ENCODE measurements at places on chromosomes 1 and 21. TPM values are rescaled to one million over a fixed set of nuclear protein-coding genes. Genes with fewer than 3 reads are reported as not detected.

Gene ZNF683
- not detected for total RNA-seq

Gene FMN2
- total RNA-seq = not detected

Gene RBP7
- total RNA-seq = not detected

Gene CYP4A22
- not detected for total RNA-seq

Gene TFAP2E
- total RNA-seq = 0.18 TPM

Gene SPATA17
- not detected for total RNA-seq

Gene KCNN3
- total RNA-seq = 0.85 TPM

Gene TNFRSF8
- not detected for total RNA-seq

Gene OR10J1
- total RNA-seq = not detected

Gene TBX19
- total RNA-seq = 2.3 TPM

Gene DMRTA2
- total RNA-seq = not detected

Gene CFHR3
- not detected for total RNA-seq

Gene OR2T35
- total RNA-seq = not detected

Gene B3GALT2
- total RNA-seq = not detected

Gene SMIM12
- total RNA-seq = 54.7 TPM

Gene SPRR2A
- not detected for total RNA-seq

Gene TUT4
- 40.5 TPM for total RNA-seq

Gene KCNJ15
- total RNA-seq = 1.4 TPM

Gene TMEM52
- 1.6 TPM for total RNA-seq

Gene USH2A
- total RNA-seq = not detected

Gene LDLRAD2
- total RNA-seq = 0.42 TPM

Gene RIIAD1
- total RNA-seq = not detected

Gene MFAP2
- 37.9 TPM for total RNA-seq

Gene RXFP4
- not detected for total RNA-seq

Gene CRYAA
- not detected for total RNA-seq

Gene CHIA
- not detected for total RNA-seq

Gene PCNX2
- 7.6 TPM for total RNA-seq

Gene GJC2
- 1.2 TPM for total RNA-seq

Gene HSD17B7
- 25.6 TPM for total RNA-seq

All from endothelial cell of umbilical vein (primary cell).